CD8-positive, alpha-beta memory T cell (primary cell): ENCODE measurements at places on chromosomes 12 and 14. TPM values are rescaled to one million over a fixed set of nuclear protein-coding genes. Genes with fewer than 3 reads are reported as not detected.

DNA sequence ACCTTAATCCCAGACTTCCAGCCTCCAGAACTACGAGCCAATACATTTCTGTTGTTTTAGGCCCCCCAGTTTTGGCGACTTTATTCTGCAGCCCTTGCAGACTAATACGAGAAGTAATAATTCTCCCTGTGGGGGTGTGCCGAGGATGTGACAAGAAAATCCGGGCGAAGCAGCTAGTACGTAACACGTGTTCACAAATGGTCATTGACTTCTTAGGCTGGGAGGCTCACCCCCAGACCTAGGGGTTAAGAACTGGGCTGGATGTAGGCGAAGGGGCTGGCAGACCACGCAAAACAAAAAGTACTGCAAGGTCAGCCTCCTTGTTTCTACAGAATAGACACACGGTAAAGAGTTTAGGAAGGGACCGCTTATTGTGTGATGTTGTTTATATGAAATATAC lies 69.8 kb upstream of the ESRRB start:
- no peak for DNase-seq

- DNase-seq: no peak
Measured at GRCh38 chr12:56476972-56477432, 8.6 kb downstream of the SPRYD4 start.

- DNase-seq: no peak
Measured at GRCh38 chr12:212715-213526, 1.0 kb downstream of the SLC6A12 start.

DNA sequence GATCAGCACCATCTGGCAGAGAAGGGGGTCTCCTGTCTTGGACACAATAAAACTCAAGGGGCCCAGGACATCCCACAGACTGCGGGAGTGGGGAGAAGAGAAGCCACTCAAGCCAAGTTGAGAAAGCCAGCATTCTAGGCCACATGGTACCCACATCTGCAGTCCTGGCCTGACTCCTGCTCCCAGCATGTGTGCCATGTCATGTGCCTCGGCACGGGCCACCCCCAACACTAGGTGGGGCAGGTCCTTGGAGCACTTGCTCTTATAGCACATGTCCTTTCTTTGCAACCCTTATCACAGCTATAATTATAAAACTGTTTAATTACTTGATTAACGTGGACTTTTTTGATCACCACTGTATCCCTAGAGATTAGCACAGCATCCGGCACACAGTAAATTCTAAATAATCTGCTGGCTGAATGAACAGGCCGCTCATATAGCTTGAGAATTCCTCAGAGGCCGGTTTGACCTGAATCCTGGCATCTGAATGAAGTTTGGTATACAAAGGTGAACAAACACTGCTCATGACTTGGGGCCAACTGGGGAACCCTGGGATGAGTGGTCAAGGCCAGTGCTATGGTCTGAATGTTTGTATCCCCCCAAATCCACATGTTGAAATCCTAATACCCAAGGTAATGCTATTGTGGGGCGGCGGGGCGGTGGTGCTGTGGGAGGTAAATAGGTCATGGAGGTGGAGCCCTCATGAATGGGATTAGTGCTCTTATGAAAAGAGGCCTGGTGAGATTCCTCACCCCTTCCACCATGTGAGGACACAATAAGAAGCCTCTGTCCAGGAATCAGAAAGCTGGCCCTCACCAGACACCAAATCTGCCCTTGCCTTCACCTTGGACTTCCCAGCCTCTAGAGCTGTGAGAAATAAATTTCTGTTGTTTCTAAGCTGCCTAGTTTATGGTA lies 6.6 kb downstream of the NCKAP5L start:
- no peak for DNase-seq

The PCK2 gene
- 79.6 TPM for total RNA-seq

The KRT80 gene
- not detected for total RNA-seq
